ENCODE measurements at places on chromosomes 6 and 20. TPM values are rescaled to one million over a fixed set of nuclear protein-coding genes. Genes with fewer than 3 reads are reported as not detected.
A peak's percentile ranks its signal among the peaks of the same experiment; 100 is the strongest.

Gene XKR7
- total RNA-seq: 0.23 TPM

- no peak for DNase-seq
Observed at GRCh38 chr20:9236458-9236857, 167.6 kb downstream of the PLCB4 start.

Gene OR2B6
- not detected for total RNA-seq

GRCh38 chr20:22833851-22834250 lies 201.3 kb upstream of the SSTR4 start:
- no peak for DNase-seq

- DNase-seq: peak; percentile 21
Observed at GRCh38 chr6:34190504-34191122, 44.7 kb upstream of the GRM4 start.

DNA sequence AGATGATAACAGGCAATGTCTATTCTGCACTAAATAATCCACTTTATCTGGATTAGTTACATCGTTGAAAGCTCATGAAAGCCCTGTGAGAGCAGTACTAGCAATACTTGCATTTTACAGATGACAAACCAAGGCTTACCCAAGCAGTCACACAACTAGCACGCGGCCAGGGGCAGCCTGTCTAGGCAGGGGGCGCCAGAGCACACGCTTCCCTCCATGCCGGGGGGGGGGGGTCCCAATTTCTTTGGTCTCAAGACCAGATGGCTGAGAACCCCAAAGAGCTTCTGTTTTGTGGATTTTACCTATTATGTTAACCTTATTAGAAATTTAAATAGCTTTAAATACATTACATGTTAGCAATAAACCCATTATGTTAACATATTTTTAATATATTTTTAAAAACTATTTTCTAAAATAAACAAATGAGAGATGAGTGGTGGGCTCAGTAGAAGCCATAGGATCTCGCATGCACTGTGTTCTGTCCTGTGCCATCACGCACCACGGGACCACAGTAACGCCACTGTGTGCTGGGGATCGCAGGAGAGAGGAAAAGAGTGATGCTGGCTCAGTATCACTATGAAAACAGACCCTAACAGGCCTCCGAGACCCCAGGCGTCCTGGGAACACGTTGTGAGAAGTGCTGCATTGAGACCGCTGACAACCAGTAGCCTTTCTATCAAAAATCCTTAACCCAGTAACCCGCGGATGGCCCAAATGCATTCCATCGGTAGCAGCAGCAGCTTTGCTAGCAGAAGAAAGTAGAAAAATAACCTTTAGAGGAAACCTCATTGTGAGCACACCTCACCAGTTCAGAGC lies 5.3 kb upstream of the PRR18 start:
- DNase-seq: peak; percentile 54

DNA sequence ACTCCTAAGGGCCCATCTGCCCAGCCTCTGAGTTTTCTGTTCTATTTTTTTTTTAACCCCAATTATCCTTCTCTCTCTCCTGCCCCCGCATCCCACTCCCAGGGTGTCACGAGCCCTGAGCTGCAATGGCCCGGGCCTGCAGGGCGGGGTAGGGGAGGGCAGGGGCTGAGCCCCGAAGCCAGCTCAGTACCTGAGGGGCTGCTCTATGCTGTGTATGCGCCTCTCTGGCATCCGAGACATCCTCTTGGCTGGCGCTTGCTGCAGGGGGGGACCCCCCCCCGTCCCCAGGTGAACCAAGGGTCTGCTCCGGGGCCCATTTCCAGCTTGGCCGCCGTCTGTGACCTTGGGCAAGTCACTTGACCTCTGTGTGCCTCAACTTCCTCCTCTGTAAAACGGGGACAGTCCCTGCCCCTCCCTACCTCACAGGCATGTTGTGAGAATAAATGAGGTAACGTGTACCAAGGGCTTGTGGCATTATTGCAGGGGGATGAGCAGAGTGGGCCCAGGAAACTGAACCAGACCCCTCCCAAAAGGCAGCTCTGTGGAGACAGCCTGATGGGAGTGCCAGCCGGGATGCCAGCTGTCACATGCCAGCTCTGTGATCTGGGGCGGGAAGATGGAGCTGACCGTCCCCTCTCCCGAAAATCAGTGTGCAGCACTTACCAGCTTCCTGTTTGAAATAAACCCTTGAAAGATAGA lies 13.0 kb upstream of the MYL9 start:
- DNase-seq: no peak

- DNase-seq: no peak
Observed at GRCh38 chr20:694496-694895, 18.9 kb upstream of the SCRT2 start.

- DNase-seq: no peak
Observed at GRCh38 chr6:134740473-134741199, 209.3 kb downstream of the ALDH8A1 start.

- no peak for DNase-seq
Observed at GRCh38 chr20:17403461-17403860, 127.7 kb downstream of the BFSP1 start.

GRCh38 chr6:4018171-4018923 lies 60.6 kb downstream of the FAM217A start:
- peak; percentile 94 for DNase-seq

DNA sequence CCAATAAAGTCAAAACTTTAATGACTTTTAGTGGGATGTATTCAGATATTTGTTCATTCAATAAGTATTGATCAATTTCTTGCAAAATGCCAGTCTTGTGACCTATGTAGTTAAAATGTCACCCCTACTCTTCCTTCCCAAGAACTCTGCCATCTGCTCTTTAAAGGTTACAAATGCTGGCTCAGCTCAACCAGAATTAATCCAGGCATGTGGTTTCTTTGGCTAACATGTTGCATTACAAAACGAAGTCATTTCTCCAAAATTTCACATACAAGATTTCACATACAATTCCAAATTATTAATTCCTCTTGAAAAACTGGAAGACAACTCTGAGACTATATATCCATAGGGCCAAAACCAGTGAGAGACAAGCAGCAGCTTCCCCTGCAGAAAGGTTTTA lies 395.7 kb downstream of the PRKN start:
- no peak for DNase-seq

Gene ME1
- total RNA-seq: 13.4 TPM

DNA sequence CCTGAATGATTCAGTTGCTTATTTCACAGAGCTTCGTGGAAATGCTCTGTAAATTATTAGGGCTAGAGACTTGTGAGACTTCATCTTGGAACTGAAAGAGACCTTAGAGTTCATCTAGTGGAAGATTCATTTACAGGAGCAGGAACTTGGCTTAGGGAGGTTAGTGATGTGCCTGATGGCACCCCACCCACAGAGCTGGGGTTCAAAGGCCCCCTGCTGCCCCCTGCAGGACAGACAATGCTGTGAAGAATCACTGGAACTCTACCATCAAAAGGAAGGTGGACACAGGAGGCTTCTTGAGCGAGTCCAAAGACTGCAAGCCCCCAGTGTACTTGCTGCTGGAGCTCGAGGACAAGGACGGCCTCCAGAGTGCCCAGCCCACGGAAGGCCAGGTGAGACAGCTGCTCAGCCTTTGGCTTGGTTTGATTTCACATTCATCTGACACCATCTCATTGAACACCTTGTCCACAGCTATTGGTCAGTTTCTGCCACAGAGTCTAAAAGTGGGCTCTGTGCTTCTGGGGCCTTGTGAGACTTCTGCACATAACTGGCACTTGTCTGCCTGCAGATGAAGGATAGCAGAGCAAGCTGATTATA lies 25.1 kb downstream of the MYBL2 start:
- DNase-seq: peak; percentile 67

- no peak for DNase-seq
Observed at GRCh38 chr6:90107771-90108282, 188.8 kb downstream of the BACH2 start.

GRCh38 chr6:2733324-2733723 lies 17.4 kb downstream of the MYLK4 start:
- DNase-seq: no peak

DNA sequence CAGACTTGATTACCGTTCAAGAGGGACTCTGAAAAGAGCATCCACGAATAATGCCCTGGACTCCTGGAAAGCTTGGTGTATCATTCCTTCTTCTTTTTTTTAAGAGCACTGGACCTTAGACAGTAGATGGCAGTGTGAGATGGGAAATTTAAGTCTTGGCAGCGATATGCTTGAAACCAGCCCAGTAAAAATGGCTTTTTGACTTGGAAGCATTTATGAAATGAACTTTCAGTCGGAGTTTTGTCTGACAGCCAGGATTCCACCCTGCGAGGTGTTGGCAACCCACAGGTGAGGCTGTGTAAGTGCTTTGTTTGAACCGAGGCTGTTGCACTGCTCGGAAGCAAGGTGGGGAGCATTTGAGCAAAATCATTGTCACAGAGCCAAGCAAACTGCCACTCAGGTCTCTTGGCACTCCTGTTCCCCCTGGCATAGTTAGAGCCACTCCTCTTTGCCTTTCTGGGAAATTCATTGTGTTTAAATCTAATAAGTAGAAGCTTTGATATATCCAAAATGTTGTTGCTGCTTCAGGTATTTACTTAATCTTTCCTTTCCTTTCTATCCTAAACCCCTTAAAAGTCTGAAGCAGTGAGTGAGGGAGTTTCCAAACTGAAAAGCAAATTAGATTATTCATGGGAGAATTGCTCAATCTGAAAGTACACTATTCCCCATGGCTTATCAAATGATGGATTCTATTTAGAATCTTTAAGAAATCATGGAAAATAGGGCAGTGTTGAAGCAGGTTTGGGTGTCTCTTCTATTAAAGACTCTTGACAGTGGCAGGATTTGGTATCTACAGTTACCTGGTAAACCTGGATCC lies 272.8 kb upstream of the SLC35B3 start:
- DNase-seq: no peak

GRCh38 chr20:1165521-1165920 lies 19.3 kb downstream of the TMEM74B start:
- DNase-seq: no peak

DNA sequence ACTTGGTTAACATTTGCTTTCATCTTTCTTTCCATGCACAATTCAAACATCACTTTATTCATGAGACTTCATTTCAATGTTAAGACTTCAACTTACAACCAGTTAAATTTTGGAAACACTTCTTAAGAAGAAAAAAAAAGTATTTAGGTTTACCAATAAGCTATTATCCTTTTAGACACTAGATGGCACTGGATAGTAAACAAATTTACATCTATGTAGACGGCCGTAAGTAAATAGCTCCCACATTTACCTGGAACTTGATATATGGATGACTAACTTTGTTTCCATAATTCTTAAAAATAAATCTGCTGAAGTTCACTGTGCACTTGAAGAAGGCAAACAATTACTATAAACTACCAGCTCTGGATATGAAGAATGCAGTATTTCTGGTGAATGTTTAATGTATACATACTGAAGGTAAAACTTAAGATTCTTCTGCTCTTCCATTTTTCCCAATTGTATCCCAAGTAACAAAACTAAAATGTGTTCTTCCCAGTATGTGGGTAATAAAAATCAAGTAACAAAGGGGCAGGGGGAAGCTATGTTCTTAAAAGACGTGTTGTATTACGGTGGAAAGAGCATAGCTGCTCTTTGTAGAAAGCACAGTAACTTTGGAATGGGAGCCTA lies 130.6 kb upstream of the C6orf118 start:
- no peak for DNase-seq

DNA sequence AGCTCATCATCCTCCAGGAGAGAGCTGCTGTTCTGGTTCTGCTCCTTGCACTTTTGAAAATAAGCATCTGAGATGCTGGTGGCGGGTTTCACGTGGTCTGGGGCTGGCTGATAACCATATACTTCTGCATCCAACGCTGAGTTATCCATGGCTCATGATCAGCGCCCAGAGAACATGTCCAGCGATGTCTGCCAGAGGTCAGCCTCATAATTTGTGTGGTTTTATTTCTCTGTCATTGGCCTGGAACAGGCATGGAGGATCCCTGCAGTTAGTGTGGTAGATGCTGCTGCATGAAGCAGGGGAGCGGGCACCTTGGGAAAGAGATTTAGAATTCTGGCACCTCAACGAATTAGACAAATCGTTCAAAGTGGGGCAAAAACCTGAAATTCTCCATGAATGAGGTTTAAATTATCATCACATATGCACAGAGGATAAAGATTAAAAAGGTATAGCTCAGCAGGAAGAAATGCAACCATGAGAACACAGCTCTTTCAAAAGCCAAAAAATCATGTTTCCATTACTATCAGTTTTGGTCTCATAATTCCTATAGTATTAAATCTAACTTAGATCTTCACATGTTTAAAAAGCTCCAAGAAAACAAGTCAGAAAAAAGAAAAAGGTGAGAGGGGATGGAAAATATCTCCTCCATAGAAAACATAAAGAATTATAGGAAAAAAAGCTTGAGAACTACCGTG lies 157.2 kb downstream of the SOD2 start:
- DNase-seq: no peak

DNA sequence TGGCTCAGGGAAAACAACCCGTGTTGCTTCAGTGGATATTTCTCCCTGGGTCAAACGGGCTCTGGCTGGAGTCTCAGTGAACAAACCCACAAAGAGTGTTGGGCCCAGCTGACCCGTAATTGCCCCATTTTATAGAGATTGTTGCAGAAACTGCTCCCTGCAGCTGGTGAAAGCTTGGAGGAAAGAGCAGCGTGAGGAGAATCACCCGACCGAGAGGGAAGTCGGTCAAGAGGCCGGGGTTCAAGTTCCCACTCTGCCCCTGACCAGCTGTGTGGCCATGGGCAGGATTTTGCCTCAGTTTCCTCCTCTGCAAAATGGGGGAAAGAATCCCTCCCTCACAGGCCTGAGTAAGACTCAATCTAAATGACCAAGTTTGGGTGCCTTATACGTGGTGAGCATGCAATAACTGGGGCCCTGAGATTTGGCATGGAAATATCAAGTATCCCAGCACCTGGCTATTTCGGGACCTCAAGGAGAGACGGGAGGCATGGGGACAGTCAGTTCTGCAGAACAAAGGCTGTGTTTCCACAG lies 1.7 kb upstream of the TGM2 start:
- DNase-seq: no peak

Gene APOBEC2
- not detected for total RNA-seq

- no peak for DNase-seq
Observed at GRCh38 chr20:48760403-48760983, 67.3 kb downstream of the PREX1 start.

Gene NRSN1
- total RNA-seq: not detected

Gene C6orf52
- 1.6 TPM for total RNA-seq

- DNase-seq: no peak
Observed at GRCh38 chr20:32608664-32609015, 23.5 kb upstream of the NOL4L start.

Gene SEMG1
- not detected for total RNA-seq

Gene WFDC5
- not detected for total RNA-seq

Gene CST4
- not detected for total RNA-seq

- DNase-seq: peak; percentile 7
Observed at GRCh38 chr6:20811109-20811761, 277.0 kb downstream of the CDKAL1 start.

- DNase-seq: no peak
Observed at GRCh38 chr6:93918258-93918657, 498.9 kb upstream of the EPHA7 start.

Data from endothelial cell (in vitro differentiated cells).